ENCODE measurements at places on chromosomes 7 and 10.
A peak's percentile ranks its signal among the peaks of the same experiment; 100 is the strongest.

DNA sequence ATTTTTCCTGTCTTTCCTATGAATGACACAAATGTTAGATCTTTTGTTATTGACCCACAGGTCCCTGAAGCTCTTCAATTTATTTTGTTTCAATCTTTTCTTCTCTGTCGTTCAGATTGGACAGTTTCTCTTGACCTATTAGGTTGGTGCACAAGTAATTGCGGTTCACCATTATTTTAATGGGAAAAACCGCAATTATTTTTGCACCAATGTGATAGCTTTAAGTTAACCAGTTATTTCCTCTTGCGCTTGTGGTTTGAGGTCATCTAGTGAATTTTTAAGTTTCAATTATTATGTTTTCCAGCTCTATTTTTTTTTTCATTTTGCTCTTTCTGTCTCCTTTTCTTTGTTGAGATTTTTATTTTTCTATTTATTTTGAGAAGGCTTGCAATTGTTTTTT is 399.2 kb downstream of the INHBA start:
- DNase-seq = no peak

- DNase-seq = no peak
Measured at GRCh38 chr7:31028417-31028992, 23.6 kb upstream of the ADCYAP1R1 start.

GRCh38 chr10:76085817-76086167 is 654.4 kb downstream of the LRMDA start:
- no peak for DNase-seq

DNA sequence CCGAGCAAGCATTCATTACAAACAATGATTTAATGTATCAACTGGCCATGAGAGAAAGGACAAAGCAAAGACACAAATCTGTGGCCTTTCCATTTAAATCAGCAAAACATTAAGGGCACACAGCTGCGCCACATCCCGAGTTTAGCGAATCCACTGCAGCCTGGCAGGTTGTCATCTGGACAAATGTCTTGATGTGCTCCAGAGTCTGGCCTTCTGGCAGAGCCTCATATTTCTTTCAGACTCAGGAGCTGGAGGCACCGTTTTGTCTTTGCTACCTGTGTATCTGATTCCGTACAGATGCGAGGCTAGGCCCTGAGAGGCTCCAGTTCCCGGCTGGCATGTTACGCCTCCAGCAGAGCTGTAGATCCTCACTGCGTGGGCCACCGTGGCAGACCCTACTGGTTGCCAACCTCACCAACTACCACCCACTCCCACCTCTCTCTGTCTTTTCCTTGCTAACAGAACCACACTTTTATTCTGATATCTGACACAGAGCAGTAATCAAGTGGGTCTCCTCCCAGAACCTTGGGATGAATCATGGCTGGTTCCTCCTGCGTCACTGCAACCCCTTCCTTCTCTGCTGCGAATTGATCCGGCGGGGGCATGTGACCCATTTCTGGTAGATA is 40.9 kb upstream of the EFCAB10 start:
- no peak for DNase-seq

GRCh38 chr10:74333174-74333573 is 182.2 kb downstream of the ADK start:
- DNase-seq = peak; percentile 72

- DNase-seq = no peak
Measured at GRCh38 chr7:82263920-82264782, 179.4 kb downstream of the CACNA2D1 start.

- DNase-seq = no peak
Measured at GRCh38 chr10:124325633-124325914, 93.1 kb downstream of the OAT start.

- no peak for DNase-seq
Measured at GRCh38 chr10:24958721-24959381, 6.4 kb upstream of the PRTFDC1 start.

GRCh38 chr7:83550100-83550499 is 98.8 kb downstream of the SEMA3E start:
- DNase-seq = peak; percentile 52

- DNase-seq = no peak
Measured at GRCh38 chr10:129767751-129768150, 196.3 kb downstream of the EBF3 start.

DNA sequence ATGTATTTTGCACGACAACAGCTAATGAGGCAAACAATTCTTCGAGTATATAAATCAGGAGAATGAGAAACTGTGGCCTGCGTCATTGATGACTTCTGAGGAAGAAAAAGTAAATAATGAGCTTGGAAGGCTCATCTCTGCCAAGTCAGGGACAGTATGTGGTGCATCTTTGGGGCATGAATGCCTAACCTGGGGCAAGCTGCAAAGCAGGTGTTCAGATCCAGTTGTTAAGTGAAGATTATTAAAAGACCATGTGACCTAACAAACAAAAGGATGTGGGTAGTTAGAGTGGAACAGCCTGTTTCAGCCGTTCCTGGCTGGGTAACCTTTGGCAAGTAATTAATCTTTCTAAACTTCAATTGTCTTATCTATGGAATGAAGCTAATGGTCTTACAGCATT is 93.0 kb downstream of the LYZL2 start:
- no peak for DNase-seq

DNA sequence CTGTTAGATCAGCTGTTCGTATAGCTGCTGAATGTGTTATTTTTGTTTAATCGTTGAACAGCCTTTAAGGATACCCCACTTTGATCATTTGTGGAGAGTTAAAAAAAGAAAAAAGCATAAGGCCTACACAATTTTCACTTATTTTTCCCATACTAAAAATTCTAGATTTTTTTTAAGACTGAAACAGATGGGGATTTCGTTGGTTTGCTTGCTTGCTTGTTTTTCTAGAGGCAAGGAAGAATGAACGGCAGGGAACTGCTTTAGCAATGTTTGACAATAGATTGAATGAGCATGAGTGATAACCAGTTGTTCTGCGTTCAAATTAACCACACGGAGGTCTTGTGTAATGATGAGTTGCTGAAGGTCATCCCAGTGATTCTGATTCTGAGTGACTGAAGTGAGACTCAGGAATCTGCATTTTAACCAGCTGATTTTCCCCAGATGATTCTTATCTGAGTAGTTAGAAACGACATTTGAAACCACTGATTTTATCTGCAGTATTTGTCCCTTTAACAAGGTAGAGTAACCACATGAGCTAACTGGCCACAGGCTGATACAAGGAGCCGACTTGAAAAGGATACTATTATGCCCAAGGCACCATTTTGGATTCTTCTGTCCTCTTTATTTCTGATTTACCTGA is 85.9 kb downstream of the GPR37 start:
- no peak for DNase-seq

DNA sequence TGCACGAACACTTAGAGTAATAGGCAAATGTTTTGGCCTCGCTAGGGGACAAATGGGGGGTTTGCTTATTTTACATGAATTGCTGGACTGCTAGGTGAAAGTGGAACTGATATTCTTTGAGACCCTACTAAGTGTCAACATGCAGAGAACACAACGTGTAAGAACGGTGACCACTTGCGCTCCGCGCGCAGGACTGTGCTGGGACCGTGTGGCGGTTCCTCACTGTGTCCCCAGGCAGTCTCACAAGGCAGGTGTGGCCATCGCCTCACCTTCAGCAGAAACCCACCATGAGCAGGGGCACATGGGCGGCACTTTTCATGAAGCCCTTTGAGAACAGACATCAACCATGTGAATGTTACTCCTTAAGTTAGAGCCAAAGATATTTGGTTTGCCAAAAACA is 27.2 kb downstream of the PTPRN2 start:
- DNase-seq = no peak

DNA sequence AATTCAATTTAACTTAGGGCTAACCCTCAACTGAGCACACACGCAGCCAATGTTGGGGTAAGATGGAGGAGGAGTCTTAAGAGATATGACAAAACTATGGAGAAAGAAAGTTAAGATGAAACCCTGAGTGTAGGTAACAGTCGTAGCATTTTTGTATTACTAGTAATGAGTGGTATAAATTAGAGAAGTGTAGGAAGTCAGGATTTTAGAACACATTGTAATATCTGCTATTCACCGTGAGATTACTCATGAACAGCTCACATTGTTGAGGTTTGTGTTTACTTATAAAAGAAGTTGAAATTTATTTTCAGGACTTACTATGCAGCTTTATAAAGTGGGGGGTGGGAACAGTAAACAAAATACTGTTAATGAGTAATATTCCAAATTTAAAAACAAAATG is 107.2 kb downstream of the ARHGAP21 start:
- no peak for DNase-seq

DNA sequence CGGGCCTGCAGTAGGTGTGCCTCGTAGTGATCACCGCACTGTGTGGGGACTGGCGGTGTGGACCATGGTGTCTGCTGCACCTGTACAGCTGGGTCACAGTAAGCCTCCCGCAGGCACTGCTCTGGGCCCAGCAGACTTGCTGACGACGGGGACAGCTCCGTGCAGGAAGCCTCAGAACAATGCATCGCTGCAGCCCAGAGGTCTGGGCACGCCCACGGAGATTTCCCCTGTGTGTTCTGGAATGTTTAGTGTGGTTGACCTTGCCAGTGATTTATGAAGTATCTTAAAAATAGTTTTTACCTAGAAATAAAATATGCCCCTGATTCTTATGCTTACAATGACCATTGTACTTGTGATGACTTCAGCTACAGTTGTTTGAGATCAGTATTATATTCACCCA is 59.1 kb upstream of the ZNF32 start:
- DNase-seq = no peak

- DNase-seq = peak; percentile 77
Measured at GRCh38 chr10:67618116-67618515, 77.9 kb downstream of the CTNNA3 start.

DNA sequence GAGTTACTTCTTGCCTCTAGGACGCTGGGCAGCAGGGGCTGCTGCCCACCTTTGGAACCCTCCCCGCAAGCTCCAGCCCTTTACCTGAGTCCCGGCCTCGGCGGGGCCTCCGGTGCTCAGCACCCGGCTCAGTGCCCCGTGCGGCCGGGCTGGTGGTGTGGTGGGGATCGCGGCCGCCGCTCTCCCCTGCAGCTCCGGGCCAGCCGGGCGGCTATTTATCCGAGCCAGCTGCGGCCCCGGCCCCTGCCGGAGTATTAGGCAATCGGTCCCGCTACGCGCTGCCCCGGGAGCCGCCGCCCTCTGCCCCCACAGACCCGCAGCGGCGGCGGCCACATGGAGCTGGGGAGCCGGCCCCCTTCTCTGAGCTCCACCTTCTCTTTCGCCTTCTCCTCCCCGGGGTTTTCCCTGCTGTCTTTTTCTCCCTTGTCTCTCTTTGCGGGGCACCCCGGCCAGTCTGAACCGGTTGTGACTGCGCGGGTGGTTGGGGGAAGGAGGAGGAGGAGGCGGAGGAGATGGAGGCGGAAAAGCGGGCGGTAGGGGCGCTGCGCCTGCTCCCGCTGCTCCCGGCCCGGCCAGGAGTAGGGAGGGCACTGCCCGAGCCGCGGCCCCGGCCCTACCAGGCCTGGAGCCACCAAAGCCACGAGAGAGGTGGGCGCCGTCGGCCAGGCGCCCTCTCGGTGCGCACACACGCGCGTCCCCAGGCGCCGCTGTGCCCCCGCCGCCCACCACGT is at the start of gene SLC16A9:
SLC16A9 (minus strand) TSS at position 456 of the 731 bp plus-strand sequence. CDS start 25,559 bp downstream, outside the sequence.
- no peak for DNase-seq

Data from AG04449 (cell line).